ENCODE measurements at places on chromosomes 6 and 20. TPM values are rescaled to one million over a fixed set of nuclear protein-coding genes. Genes with fewer than 3 reads are reported as not detected.

The HMGN3 gene
- total RNA-seq: 56.4 TPM

The TMEM217 gene
- total RNA-seq: 0.82 TPM

The KCNQ2 gene
- 0.51 TPM for total RNA-seq

The FNDC11 gene
- total RNA-seq: 0.25 TPM

The TOP1 gene
- total RNA-seq: 195 TPM

All from A549 treated with Hydrocortisone at 1 μM for 4 hours (cell line).